ENCODE measurements at places on chromosomes 5 and 9.
A peak's percentile ranks its signal among the peaks of the same experiment; 100 is the strongest.

DNA sequence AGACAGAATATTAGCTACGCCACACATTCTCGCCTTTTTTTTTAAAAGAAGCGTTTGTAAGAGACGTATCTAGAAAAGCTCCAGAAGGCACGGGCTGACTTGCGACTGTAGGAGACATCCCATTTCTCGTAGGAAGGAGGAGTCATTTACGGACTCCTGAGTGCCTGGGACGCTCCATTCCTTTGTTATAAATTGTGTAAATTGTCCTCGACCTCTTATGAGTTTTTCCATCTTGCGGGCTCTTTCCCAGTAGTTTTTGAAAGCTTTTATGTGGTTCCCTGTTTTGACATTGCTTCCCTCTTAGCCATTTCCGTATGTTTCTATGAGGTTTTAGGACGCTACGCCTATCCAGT is 1.0 kb downstream of the RABL6 start:
- DNase-seq, result no peak

DNA sequence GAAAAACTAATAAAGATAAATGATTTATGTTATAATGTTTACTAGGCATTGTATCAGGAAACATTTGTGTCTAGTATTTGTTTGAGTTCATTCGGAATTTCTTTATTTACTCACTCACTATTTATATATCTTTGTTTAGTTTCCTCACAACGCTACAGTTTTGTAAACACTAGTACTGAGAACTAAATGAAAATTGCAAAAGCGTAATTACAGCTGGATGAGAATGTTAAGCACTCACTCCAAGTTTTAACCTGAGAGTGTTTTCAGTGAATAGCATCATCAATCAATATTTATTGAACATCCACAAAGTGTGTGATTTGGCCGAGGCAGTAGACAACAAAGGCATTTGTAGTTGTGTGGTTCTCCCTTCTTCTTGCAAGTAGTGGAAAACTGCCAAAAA is 969.6 kb upstream of the DMAC1 start:
- DNase-seq, result no peak

DNA sequence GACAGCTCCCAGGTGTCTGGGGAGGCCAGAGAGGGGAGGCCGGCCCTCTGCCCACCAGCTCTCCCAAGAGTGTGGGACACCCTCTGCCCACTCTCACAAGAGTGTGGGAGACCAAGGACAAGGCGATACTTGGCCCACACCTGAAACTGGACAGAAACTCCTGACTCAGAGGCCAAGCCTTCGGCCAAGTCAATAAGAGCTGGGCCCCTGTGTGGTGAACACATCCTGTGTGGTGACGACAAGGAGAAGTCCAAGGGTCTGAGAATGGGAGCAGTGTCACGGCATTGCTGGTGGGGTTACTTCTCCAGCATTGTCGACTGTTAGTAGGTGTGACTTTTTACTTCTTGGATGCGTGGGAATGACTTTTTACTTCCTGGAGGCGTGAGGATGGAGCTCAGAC is 14.6 kb upstream of the F2RL1 start:
- no peak for DNase-seq

- DNase-seq, result no peak
These were observed 297.4 kb downstream of the ENC1 start for GRCh38 chr5:74342948-74343682.

- no peak for DNase-seq
These were observed 509.7 kb downstream of the PSAT1 start for GRCh38 chr9:78806492-78807160.

DNA sequence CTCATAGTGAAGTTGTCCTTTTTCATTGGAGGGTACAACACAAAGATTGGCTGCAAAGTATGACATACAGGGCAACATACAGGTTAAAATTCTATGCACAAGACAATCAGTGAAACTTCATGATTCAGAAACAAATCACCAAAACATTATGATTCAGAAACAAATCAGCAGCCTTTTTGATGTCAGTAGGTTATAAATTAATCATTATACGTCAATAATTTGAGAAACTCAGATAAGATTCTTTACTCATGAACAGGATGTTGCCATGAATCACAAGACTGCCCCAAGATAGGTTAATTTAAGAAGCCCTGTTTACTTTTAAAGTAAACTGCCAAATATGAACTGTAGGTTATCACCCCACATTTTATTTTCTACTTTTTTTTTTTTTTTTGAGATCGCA is 62.2 kb upstream of the IL33 start:
- no peak for DNase-seq

DNA sequence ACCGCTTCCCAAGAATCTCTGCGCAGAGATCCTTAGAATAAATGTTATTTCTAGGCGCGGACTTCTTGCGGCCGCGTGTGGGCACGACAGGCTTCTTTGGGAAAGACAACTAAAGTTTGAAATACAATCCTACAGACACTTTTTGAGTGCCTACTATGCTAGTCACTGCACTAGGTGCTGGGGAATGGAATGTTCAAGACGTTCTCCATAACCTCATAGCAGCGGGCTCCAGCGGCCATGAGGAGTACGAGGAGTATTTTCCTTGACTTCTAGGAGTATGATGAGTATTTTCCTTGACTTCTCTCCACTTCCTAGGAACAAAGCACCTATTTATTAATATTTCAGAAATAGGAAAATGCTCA is 636 bp upstream of the PWWP2A start:
- DNase-seq, result no peak

GRCh38 chr5:155700333-155700732 is 626.6 kb upstream of the SGCD start:
- DNase-seq, result peak; percentile 2

DNA sequence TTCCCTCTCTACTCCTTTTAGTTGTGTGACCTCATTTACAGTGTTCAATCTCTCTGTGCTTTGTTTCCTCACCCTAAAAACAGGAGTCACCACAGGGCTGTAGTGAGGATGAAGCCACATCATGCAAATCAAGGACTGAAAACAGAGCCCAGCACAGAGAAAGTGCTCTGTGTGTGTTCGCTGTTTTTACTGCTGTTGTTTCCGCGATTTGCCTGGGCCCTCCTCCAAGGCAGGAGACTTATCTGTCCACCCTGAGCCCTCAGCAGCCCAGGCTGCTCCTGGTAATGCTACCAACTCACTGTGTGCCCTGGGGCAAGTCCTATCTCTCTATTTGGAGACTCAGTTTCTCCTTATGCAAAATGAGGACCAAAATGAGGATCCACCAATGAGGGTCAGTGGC is 87.2 kb upstream of the NEURL1B start:
- no peak for DNase-seq

DNA sequence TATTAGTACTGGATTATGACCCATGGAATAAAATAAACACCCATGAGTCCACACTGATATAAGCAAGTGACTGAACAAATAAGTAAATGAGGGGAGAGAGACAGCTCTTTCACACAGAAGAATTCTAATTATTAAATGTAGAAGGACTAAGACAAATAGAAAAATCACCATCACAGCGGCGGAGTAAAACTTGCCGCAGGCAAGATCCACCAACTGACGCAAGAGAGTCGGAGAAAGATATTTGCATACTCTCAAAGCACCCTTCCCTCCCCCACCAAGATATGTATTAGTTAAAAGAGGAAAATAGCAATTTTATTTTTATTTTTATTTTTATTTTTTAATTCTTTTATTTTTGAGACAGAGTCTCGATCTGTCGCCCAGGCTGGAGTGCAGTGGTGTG is 14.6 kb upstream of the N4BP3 start:
- no peak for DNase-seq

DNA sequence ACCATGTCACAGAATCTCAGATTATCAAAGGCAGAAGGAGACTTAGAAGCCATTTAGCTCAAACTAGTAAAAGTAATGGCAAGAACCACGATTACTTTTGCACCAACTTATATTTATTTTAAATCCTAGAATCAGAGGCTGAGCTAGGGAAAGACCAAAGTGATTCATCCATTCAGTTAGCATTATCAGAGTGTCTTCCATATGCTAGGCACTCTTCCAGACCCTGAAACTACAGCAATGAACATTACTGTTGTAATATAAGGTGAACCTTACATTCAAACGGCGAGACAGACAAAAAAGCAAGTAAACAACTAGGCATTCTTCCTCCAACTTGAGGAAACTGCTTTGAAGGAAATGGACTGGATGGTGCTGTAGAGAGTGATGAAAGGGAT is 7.9 kb downstream of the PDE6A start:
- DNase-seq, result no peak

GRCh38 chr5:18792145-18792544 is 1157.9 kb downstream of the TAF11L14 start:
- no peak for DNase-seq

GRCh38 chr5:126360467-126360866 is 62.7 kb upstream of the GRAMD2B start:
- DNase-seq, result no peak

- DNase-seq, result no peak
These were observed 92.5 kb downstream of the RAB3C start for GRCh38 chr5:58675341-58675740.

- DNase-seq, result no peak
These were observed 152.7 kb downstream of the ATP10B start for GRCh38 chr5:160699301-160699700.

DNA sequence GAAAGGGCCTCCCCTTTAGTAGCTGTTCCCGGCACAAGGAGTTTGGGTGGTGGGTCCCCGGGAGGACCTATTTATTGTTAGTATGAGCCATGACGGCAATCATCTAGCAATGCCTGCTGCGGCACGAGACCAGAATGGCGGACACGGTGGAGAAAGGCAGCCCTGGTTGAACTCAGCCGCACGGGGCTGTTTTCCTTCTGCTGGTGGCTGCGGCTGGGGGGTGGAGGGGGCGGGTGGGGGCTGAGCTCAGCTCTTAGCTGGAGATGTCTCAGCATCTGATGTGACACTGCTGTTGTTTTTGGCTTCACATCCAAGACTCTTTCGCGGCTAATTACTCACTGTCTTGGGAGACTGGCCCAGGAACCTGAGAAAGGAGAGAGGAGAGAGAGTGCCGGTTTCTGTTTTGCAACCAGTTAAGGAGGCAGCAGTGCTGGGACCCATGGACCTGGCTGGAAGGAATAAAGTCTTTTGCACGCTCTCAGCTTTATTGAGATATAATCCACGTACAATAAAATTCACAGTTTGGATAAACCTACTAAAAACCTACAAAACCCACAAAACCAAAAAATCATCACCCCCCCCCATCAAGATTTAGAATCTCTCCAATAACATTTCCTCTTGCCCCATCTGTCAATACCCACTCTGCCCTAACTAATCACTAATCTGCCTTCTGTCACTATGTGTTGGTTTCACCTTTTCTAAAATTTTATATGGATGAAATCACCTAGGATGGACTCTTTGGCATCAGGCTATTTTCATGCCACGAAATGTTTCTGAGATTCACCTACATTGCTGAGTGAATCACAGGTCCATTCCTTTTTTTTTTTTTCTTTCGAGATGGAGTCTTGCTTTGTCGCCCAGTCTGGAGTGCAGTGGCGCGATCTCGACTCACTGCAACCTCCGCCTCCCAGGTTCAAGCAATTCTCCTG is 81.8 kb upstream of the NEURL1B start:
- DNase-seq, result no peak

DNA sequence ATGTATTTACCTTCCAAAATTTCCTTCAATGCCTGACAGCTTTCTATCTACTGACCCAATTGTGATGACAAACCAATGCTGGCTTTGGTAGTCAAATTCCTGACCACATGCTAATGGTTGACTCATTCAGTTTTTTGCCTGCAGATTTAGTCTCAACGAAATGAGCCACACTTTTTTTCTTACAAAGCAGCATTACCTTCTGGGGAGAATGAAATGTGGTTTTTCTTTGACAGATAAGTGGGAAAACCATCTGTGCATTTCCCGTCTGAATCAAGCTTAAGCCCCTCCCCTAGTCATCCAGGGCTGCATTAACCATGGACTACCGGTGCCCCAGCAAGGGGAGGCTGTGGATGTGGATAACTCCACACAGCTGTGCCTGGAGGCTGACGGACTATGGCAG is 99.6 kb upstream of the TAF11L2 start:
- DNase-seq, result no peak

DNA sequence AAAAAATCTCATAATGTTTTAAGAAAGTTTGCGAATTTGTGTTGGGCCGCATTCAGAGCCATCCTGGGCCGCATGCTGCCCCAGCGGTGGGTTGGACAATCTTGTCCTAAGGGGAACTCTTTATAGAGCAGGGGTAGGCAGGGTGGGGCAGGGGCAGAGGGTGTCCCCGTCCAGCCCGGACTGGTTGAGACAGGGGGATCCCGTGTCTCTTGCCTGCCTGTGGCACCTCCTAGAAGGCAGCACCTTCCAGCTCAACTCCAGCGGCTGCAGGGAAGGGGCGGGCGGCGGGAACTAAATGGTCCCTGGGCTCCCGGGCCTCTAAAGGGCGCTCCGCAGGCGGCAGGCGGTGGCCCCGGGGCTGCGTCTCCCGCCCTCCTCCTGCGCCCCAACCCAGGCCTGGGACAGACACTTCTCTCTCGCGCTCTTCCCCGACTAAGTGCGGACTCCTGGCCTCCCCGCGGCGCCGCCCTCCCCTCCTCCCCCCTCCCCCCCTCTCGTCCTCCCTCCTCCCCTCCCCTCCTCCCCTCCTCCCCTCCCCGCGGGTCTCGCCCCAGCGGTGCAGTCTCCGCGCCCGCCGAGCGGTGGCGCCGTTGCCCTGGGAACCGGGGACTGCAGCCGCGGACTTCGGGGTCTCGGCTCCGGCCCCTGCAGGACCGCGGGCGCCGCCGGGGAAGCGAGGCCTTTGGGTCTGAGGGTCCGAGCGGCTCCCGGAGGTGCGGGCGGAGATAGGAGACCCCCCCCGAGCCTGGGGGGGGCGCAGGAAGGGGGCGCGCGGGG is 132.6 kb downstream of the MRPL36 start:
- DNase-seq, result peak; percentile 34

DNA sequence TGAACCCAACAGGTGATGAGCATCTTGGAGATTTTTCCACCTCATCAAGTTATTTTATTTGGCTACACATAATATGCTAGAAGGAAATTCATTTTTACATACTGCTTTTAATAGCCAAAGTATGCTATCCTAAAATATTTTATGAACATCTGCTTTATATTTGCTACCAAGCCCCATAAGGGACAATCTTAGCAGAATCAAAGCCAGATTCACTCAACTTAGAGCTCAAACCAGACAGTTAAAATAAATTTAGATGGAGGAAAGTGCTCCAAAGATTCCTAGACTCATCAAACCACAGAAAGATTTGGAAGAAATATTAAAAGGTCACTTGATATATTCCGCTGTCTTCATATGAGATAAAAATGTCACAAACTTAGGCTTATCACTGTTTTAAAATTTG is 637.1 kb upstream of the CCNG1 start:
- no peak for DNase-seq

DNA sequence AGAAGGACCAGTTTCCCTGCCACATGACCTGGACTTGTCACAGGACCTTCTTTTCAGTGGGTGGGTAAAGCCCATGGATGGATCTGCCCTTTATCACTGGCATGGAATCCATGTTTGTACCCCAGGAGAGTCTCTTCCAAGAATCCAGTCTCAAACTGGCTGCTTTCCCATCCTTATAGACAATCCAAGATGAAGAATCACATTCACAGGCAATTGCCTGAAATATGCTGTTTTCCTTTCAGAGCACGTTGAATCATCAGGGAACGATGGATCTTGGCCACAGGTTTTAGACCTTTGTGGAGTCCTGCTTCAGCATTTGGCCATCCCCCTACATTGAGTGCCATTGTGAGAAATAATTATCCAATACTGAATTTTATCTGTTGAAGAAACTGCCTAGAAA is 319.8 kb downstream of the ASTN2 start:
- no peak for DNase-seq
